ENCODE measurements at places on chromosomes 7 and 10.

- peaks cover 13% of the 10 kb centered on the region for H3K36me3 ChIP-seq
- H3K4me1 ChIP-seq: peaks cover 9% of the 10 kb centered on the region
- peaks cover 27% of the 10 kb centered on the region for H3K27me3 ChIP-seq
Observed at GRCh38 chr7:151209588-151209987, 700 bp downstream of the H2BK1 start.

DNA sequence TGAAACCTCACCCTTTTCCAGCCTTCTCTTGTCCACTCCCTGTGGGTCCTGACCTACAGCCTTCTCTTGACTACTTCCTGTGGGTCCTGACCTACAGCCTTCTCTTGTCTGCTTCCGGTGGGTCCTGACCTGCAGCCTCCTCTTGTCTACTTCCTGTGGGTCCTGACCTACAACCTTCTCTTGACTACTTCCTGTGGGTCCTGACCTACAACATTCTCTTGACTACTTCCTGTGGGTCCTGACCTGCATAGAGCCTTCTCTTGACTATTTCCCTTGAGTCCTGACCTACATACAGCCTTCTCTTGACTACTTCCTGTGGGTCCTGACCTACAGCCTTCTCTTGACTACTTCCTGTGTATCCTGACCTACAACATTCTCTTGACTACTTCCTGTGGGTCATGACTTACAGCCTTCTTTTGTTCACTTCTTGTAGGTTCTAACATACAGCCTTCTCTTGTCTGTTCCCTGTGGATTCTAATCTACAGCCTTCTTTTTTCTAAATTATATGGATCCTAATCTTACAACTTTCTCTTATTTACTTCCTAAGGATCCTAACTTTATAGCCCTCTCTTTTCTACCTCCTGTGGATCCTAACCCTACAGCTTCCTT lies 36.5 kb downstream of the C10orf71 start:
- no peaks in the 10 kb centered on the region for H3K4me1 ChIP-seq
- no peaks in the 10 kb centered on the region for H3K36me3 ChIP-seq
- no peak overlapping the region for H3K4me3 ChIP-seq
- no peak for DNase-seq
- H3K27me3 ChIP-seq: peaks cover 42% of the 10 kb centered on the region

GRCh38 chr7:97971120-97971989 lies 18.6 kb downstream of the OCM2 start:
- peak overlapping the region; percentile 92 for H3K27ac ChIP-seq
- H3K27me3 ChIP-seq: peaks cover 8% of the 10 kb centered on the region
- peaks cover 17% of the 10 kb centered on the region for H3K4me1 ChIP-seq
- H3K36me3 ChIP-seq: peaks cover 24% of the 10 kb centered on the region
- H3K4me3 ChIP-seq: peak overlapping the region; percentile 94
- DNase-seq: no peak

- no peaks in the 10 kb centered on the region for H3K36me3 ChIP-seq
- peak overlapping the region; percentile 95 for H3K27ac ChIP-seq
- H3K27me3 ChIP-seq: no peaks in the 10 kb centered on the region
- peak overlapping the region; percentile 60 for H3K4me3 ChIP-seq
Observed at GRCh38 chr7:128266883-128267594, 26.0 kb downstream of the LEP start.

DNA sequence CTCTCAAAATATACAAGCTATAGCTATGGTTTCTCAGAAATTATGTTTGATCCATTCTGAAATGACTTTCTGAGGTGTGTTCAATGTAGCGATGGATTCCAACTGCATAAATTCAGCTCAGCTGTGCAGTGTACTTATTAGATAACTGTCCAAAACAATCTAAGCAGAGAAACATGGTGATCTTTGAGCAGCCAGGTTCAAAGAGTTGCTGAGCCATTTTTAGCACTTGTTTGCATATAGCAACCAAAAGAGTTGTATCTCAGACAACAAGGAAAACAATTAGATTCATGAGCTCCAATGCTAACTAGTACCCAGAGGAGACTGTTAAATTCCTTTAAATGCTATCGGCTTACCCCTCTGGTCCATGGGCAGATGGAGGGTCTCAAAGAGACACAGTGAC lies 15.9 kb upstream of the KCNIP2 start:
- DNase-seq: no peak
- no peak overlapping the region for H3K4me3 ChIP-seq
- H3K27ac ChIP-seq: no peak overlapping the region
- no peaks in the 10 kb centered on the region for H3K4me1 ChIP-seq

- H3K4me1 ChIP-seq: peaks cover 13% of the 10 kb centered on the region
- no peak overlapping the region for H3K4me3 ChIP-seq
- H3K27me3 ChIP-seq: no peaks in the 10 kb centered on the region
- no peak for DNase-seq
Observed at GRCh38 chr7:121049028-121049791, 60.7 kb downstream of the CPED1 start.

DNA sequence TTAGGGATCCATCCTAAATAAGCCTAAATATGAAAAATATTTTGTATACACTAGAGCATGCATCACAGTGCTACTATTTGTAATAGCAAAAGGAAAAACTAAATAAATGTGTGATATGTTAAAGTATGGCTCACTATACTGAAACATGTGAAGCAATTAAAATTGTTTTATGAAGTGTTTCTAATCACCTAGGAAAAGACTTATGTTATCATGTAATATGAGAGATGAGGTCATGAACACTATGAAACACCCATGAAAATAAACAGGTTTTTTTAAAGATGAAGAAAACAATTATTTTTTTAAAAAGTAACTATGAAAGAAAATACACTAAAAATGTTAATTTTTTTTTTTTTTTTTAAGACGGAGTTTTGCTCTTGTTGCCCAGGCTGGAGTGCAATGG lies 16.8 kb upstream of the ARHGAP12 start:
- peaks cover 44% of the 10 kb centered on the region for H3K4me1 ChIP-seq
- H3K4me3 ChIP-seq: no peak overlapping the region
- no peaks in the 10 kb centered on the region for H3K27me3 ChIP-seq
- H3K27ac ChIP-seq: peak overlapping the region; percentile 96
- DNase-seq: no peak

DNA sequence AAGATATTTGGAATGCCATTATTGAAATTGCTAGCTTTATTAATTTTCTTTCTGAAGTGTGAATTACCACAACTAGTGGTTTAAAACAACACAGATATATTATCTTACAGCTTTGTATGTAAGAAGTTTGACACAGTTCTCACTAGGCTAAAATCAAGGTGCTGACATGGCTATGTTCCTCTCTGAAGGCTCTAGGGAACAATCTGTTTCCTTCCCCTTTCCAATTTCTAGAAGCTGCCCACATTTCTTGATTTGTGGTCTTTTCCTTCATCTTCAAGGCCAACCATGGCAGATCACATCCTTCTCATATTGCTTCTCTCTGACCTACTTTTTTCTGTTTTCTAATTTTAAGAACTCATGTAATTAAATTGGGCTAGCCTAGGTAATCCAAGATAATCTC lies 43.3 kb upstream of the SLC26A3 start:
- no peaks in the 10 kb centered on the region for H3K4me1 ChIP-seq
- peaks cover 13% of the 10 kb centered on the region for H3K27me3 ChIP-seq
- H3K36me3 ChIP-seq: no peaks in the 10 kb centered on the region
- no peak overlapping the region for H3K27ac ChIP-seq
- no peak overlapping the region for H3K4me3 ChIP-seq

DNA sequence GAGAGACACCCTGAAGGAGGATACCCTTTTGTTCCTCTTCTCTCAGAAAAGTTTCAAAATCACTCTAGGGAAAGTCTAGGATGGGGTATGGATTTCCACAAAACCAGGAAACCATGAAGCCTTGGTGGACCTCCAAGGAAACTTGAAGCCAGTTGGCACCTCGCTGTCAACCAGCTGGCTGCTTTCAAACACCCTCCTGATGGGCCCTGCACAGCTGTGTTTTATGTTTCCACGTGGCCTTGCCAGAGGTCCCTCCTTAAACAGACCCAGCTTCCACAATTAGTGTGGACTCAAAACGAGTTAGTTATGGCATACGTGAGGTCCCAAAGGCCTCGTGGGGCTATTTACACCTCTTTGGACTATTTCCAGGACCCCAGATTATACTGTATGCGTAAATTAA lies 5.9 kb downstream of the PPP1R3A start:
- H3K4me1 ChIP-seq: peaks cover 2% of the 10 kb centered on the region
- H3K27ac ChIP-seq: no peak overlapping the region
- H3K4me3 ChIP-seq: no peak overlapping the region
- H3K36me3 ChIP-seq: no peaks in the 10 kb centered on the region

- no peak for DNase-seq
- peaks cover 2% of the 10 kb centered on the region for H3K27me3 ChIP-seq
- no peaks in the 10 kb centered on the region for H3K36me3 ChIP-seq
Observed at GRCh38 chr7:73829505-73829904, 1.3 kb upstream of the CLDN4 start.

- H3K27ac ChIP-seq: no peak overlapping the region
- no peak for DNase-seq
- peaks cover 27% of the 10 kb centered on the region for H3K36me3 ChIP-seq
- H3K27me3 ChIP-seq: no peaks in the 10 kb centered on the region
- no peak overlapping the region for H3K4me3 ChIP-seq
Observed at GRCh38 chr10:102554531-102554930, 50.8 kb downstream of the SUFU start.

DNA sequence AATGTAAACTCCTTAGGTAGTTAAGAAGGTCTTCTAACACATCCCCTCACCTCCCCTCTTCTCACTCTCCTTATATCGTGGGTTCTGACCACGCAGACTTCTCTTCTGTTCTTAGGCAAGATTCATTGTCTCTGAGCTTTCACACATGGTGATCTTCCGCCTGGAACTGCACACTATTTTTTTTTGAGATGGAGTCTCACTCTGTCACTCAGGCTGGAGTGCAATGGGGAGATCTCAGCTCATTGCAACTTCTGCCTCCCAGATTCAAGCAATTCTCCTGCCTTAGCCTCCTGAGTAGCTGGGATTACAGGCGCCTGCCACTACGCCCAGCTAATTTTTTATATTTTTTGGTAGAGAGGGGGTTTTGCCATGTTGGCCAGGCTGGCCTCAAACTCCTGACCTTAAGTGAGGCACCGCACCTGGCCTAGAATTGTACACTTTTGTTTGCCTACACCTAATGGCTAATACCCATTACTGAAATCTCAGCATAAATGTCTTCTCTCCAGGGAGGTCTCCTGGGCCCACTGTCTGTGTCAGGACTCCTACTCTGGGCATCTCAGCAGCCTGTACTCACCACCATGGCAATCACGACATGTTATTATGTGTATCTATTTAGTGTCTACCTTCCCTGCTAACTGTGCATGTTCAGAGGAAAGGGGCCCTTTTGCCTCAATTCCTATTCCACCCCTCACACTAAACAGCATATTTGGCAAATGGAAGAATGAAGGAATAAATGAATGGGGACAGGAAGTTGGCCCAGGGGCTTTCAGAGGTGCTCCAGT lies 646.3 kb upstream of the DPP6 start:
- no peaks in the 10 kb centered on the region for H3K27me3 ChIP-seq
- H3K4me3 ChIP-seq: no peak overlapping the region
- DNase-seq: no peak
- H3K4me1 ChIP-seq: no peaks in the 10 kb centered on the region
- no peak overlapping the region for H3K27ac ChIP-seq
- no peaks in the 10 kb centered on the region for H3K36me3 ChIP-seq

GRCh38 chr7:17640730-17641377 lies 299.4 kb downstream of the SNX13 start:
- H3K27ac ChIP-seq: no peak overlapping the region
- DNase-seq: no peak
- peaks cover 10% of the 10 kb centered on the region for H3K4me1 ChIP-seq
- H3K4me3 ChIP-seq: no peak overlapping the region

DNA sequence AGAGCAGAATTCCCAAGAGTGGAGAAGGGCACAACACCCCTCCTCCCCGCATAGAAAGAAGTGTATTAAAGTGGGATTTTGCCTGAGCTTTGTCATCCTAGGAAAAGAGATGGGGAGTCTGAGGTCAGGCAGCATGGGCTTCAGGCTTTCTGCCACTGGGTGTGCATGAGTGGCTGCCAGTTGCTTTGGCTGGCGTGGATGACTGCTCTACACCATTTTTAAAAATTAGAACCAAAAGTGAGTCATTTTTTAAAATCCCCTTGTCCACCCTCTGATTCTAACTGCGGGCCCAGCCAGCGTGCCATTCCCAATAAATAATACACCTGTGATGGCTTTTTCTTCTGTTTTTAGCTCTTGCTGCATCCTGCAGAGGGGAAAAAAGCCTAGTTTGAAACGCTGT lies 13.4 kb downstream of the SLC29A3 start:
- no peak for DNase-seq
- no peak overlapping the region for H3K4me3 ChIP-seq
- H3K4me1 ChIP-seq: peaks cover 27% of the 10 kb centered on the region

GRCh38 chr7:113268757-113269156 lies 150.4 kb upstream of the SMIM30 start:
- no peak overlapping the region for H3K27ac ChIP-seq
- H3K4me1 ChIP-seq: no peaks in the 10 kb centered on the region
- H3K4me3 ChIP-seq: no peak overlapping the region
- no peaks in the 10 kb centered on the region for H3K27me3 ChIP-seq

- H3K27ac ChIP-seq: no peak overlapping the region
- no peak for DNase-seq
- H3K36me3 ChIP-seq: peaks cover 18% of the 10 kb centered on the region
Observed at GRCh38 chr7:101832205-101832631, 14.8 kb downstream of the CUX1 start.

DNA sequence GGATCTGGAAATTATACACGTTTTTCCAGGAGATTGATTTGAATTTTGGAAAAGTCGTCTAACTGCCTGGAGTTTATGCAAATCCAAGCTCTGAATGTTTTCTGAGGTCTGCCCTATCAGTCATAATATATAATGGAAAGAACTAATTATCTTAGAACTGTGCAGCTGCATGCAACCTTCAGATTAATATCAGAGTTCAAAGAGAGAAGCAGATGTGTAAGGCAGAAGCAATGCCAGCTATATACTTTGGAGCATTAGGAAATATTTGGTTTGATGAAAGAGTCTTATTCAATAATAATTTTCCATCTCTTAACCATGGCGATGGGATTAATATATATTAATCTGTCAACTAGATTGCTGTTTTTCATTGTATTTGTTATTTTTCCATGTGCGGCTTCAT lies 500.9 kb downstream of the NEBL start:
- H3K4me1 ChIP-seq: peaks cover 33% of the 10 kb centered on the region
- H3K27me3 ChIP-seq: no peaks in the 10 kb centered on the region
- H3K4me3 ChIP-seq: no peak overlapping the region

DNA sequence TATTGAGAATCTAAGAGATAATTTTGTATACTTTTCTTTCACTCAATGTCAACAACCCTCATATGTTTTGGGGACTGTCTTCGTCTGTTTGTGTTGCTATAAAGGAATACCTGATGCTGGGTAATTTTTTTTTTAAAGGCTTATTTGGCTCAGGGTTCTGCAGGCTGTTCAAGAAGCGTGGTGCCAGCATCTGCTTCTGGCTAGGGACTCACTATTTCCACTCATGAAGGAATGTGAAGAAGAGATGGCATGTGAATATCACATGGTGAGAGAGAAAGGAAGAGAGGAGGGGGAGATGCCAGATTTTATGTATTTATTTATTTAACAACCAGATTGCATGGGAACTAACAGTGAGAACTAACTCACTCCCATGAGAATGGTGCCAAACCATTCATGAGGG lies 827.4 kb upstream of the PHF14 start:
- no peak overlapping the region for H3K27ac ChIP-seq
- H3K4me1 ChIP-seq: no peaks in the 10 kb centered on the region
- DNase-seq: no peak
- no peaks in the 10 kb centered on the region for H3K27me3 ChIP-seq
- H3K4me3 ChIP-seq: no peak overlapping the region

GRCh38 chr7:82049442-82049841 lies 279.6 kb upstream of the HGF start:
- no peak overlapping the region for H3K27ac ChIP-seq
- no peaks in the 10 kb centered on the region for H3K27me3 ChIP-seq
- H3K4me1 ChIP-seq: peaks cover 16% of the 10 kb centered on the region
- no peaks in the 10 kb centered on the region for H3K36me3 ChIP-seq
- DNase-seq: no peak

- H3K27ac ChIP-seq: no peak overlapping the region
- H3K4me3 ChIP-seq: peak overlapping the region; percentile 78
- H3K27me3 ChIP-seq: peaks cover 5% of the 10 kb centered on the region
- DNase-seq: no peak
- H3K36me3 ChIP-seq: no peaks in the 10 kb centered on the region
- peaks cover 6% of the 10 kb centered on the region for H3K4me1 ChIP-seq
Observed at GRCh38 chr7:25180592-25180923, 47.7 kb downstream of the NPVF start.
